ENCODE measurements at places on chromosomes 7 and 10.

DNA sequence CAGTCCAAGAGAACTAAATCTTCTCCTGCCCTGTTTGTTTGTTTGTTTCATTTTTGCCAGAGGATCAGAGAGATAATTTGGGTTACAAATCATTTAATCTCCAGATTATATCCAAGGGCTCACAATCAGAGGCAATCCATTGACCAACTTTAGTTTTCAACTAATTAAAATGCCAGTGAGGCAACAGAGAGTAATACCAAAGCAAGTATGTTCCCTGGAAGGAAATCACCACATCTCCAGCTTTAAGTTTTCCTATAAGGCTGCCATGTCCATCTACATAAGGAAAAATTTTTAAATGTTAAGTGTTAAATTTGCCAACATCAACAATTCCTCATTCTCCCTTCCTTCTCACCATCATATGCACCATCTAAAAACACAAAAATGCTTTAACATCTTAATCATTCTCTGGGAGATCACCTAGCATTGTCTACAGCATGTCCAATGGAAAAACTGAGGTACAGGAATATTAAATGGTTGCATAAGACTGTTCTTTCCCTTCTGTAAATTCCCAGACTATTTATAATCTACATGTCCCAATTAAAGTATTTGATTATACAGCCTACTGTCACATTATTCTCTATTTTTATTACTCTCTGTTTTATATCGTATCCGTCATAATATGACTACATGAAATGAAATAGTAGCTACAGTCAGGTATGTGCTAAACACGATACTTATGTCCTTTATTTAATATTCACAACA is 14.1 kb downstream of the USP54 start:
- no peak for DNase-seq

GRCh38 chr10:121409466-121410104 is 188.7 kb downstream of the FGFR2 start:
- no peak for DNase-seq

- no peak for DNase-seq
Observed at GRCh38 chr10:15865304-15865703, 5.0 kb upstream of the MINDY3 start.

- peak; percentile 13 for DNase-seq
Observed at GRCh38 chr7:147245274-147245673, 1128.7 kb downstream of the CNTNAP2 start.

DNA sequence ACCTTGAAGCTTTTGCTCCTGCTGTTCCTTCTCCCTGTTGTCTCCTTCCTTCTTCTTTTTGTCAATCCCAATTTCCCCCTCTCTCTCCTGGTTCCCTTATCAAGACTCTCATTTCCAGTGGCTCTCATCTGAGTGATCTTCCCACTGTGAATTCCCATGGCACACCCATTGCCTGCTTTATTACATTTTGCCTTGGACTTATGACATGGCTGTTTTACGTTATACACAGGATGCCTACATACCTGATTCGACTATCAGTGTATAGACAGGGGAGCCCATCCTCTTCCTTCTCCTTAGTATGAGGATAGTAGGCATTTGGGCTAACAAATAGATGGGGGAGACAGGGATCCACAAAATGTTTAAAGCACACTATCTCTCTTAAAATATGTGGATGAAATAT is 39.9 kb upstream of the EFCAB10 start:
- no peak for DNase-seq

DNA sequence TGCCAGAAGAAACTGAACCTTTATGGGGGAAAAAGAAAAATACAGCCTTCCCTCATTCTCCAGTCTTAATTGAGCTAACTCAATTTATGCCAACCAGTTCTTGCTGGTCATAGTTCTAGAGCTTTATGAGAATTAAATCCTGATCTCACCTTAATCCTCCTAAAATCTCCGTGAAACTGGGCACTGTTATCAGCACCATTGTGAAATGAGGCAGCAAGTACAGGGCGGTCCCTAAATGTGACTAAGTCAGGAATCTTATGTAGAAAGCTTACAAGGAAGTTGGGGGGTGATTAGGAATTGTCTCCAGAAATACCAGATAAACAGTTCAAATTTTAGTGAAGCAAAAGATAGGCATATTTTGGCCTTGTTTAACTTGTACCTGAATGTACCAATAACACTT is 10.7 kb upstream of the INSYN2A start:
- DNase-seq, result no peak

GRCh38 chr7:155377838-155378579 is 79.9 kb upstream of the EN2 start:
- no peak for DNase-seq

GRCh38 chr10:103547391-103547946 is 54.0 kb downstream of the NEURL1 start:
- DNase-seq, result no peak

GRCh38 chr7:155753446-155753965 is 58.8 kb downstream of the SHH start:
- no peak for DNase-seq

GRCh38 chr7:2633538-2634266 is 1.9 kb downstream of the TTYH3 start:
- DNase-seq, result peak; percentile 57

DNA sequence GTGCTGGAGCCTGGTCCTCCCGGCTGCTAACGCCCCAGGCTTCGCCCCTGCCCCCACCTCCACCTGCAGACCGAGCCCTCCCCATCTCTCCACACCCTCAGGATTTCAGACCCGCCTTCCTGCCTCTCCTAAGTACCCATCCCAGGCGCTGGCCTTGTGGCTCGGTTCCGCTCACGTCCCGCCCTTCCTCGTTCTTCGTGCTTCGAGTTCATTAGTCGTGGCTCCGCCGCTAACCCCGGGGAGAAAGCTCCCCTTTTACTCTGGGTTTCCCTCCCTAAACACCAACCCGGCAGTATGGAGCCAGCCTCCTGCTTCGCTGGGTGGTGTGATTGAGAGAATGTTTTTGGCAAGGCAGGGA is 11.2 kb downstream of the EMX2 start:
- no peak for DNase-seq

- DNase-seq, result no peak
Observed at GRCh38 chr10:128693493-128694131, 567.4 kb upstream of the MKI67 start.

DNA sequence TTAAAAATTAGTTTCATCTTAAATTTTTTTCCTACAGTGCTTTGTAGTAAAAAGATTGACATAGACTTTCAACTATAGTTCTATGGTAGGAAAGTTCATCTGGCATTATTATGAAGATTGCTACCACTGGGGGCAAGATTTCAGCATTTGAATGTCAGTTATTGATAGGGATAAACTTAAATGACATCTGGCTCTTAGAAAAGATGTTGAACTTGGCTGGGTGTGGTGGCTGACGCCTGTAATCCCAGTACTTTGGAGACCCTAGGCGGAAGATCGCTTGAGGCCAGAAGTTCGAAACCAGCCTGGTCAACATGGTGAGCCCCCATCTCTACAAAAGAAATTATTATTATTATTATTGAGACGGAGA is 1.4 kb upstream of the TRA2A start:
- no peak for DNase-seq

GRCh38 chr10:16663444-16663843 is 141.8 kb upstream of the C1QL3 start:
- no peak for DNase-seq

GRCh38 chr7:25857376-25858067 is 294.5 kb upstream of the NFE2L3 start:
- no peak for DNase-seq

GRCh38 chr10:78222096-78222790 is 188.6 kb downstream of the RPS24 start:
- DNase-seq, result no peak

GRCh38 chr10:49651039-49651835 is 28.2 kb upstream of the C10orf53 start:
- DNase-seq, result no peak

- no peak for DNase-seq
Observed at GRCh38 chr10:16585103-16585502, 63.4 kb upstream of the C1QL3 start.

GRCh38 chr10:21047096-21047495 is 150.0 kb upstream of the NEBL start:
- no peak for DNase-seq

GRCh38 chr7:101186844-101187428 is 6.8 kb upstream of the NAT16 start:
- DNase-seq, result no peak

- DNase-seq, result no peak
Observed at GRCh38 chr7:45606931-45607330, 32.8 kb downstream of the ADCY1 start.

- no peak for DNase-seq
Observed at GRCh38 chr7:22205631-22206030, 151.3 kb downstream of the RAPGEF5 start.

DNA sequence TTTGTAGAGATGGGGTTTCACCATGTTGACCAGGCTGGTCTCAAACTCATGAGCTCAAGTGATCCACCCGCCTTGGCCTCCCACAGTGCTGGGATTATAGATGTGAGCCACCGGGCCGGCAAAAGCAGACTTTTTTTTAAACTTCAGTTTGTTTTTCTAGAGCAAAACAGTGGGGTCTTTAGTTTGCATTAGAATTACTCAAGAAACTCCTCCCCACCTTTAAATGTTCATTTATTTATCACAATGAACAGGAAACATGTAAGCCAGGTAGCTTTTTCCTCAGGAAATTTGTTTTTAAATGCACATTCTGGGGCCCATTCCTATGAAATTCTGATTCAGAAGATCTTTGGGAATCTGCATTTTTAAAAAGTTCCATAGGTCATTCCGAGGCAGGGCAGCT is 56.0 kb upstream of the JAZF1 start:
- no peak for DNase-seq

GRCh38 chr10:117204316-117204715 is 7.0 kb downstream of the KCNK18 start:
- DNase-seq, result no peak

DNA sequence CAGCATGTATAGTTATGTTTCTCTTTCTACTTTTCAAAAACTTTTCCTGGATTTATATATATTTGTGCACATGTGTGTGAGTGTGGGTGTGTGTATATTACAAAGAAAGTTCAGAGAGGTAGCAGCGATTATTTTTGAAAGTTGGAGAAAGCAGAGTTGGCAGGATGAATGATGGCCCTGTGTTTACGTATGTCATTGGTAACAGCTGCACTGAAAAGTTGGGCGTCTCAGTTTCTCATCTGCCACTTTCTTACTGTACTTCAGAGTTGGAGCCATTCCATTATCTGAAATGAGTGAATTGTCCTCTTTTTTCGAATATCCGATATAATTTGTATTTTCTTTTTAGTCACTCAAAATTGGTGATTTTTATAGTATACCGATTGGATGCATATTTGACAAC is 172.2 kb downstream of the CDK14 start:
- no peak for DNase-seq

DNA sequence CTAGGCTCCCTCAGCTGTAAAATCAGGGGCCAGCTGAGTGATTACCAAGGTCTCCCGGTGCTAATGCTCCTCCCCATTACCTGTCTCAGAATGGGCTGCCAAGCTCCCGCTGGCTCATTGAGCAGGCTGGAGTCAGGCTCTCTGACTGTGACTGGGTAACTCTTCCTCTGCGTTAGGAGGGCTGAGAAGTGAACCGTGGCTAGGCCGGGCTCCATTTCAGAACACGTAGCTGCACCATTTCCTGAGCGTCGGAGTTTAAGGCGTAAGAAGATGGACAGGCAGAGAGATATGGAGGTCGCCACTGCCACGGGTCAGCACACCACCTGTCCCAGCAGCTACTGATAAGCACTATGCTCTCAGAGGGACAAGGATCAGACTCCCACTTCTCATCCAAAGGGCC is 250.3 kb downstream of the TCERG1L start:
- DNase-seq, result no peak

- DNase-seq, result no peak
Observed at GRCh38 chr10:102919246-102919959, 1.3 kb downstream of the CNNM2 start.
